ENCODE measurements at places on chromosomes 5 and 9.

DNA sequence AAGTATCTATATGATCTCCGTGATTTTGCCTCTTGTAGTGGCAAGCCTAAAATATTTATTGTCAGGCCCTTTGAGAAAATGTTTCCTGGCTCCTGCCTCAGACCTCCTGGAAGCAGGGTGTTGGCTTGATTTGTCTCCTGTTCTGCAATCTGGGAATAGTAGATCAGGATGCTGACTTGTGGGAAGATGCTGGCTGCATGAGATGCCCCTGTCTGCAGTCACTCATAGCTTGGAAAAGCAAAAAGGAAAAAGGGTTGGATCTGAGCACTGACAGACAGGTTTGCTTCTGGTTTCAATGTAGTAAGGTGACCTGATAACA lies 16.7 kb downstream of the TJP2 start:
- DNase-seq = no peak

- no peak for DNase-seq
Measured at GRCh38 chr9:127403507-127404192, 6.7 kb downstream of the SLC2A8 start.

DNA sequence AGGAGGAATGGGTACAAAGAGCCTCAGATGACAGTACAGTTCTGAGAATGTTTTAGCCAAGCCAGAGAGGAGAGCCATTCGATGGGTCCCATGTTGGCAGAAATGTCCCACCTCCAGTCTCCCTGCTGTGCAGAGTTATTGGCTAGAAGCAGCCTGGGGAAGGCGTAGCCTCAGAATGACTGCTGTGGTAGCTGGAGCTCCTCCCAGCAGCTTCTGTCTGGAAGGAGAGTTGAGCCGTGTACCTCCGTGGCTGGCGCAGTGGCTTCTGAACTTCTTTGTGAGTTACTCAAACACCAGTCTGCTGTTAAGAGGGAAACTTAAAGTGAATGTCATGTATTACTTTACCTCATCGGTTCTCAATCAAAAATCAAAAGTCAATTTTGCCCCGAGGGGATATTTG lies 193.3 kb upstream of the SNX2 start:
- no peak for DNase-seq

- peak; percentile 78 for DNase-seq
Measured at GRCh38 chr5:149358294-149358651, 427 bp downstream of the PCYOX1L start.

DNA sequence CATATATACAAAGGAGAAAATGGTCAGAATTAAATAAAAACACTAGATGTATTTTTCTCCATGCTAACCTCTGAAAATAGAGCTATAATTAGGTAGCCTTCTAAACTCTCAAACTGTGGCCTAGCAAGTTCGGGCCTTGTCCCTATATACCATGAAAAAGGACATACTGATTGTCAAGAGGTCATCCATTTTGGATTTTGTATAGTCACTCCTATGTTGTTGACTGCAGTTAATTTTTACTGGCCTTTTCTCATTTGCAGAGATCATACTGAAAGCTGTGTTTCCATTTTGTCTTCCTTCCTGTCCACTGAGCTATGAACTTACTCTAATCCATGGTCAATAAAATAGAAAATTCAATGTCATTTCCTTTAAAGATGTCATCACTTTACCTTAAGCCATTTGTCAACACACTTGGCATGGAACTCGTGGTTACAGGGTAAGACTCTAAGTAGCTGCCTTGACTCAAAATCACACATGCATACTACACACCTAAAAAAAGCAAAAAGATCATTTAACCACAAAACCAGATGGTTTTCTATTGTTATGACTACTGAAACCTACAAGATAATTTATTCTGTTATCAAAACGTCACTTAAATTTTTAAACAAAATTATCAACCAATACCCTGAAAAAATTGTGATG lies 58.0 kb downstream of the RNF38 start:
- DNase-seq = no peak

DNA sequence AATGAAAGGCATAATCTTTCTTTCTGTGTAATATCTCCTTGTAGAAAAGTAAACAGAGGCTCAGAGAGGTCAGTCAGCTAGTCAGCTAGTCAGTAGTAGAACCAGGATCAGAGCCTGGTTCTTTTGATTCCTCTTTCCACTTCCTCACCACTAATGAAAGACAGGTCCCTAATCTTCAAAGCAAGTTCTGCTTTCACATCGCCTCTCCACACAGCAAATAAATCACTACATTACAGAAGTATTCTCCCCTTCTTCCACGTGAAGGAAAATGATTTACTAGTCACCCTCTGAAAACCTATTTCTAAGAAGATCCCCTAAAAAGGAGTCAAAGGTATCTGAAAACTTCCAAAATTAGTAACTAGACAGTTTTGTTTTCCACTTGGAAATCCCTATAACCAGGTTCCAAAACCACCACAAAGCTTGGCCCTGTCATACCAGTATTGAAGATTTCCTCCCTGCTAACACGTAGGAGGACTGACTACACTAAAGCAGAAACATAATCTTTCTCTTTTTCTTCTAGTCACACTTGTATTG lies 140.5 kb upstream of the TARS1 start:
- DNase-seq = peak; percentile 77

DNA sequence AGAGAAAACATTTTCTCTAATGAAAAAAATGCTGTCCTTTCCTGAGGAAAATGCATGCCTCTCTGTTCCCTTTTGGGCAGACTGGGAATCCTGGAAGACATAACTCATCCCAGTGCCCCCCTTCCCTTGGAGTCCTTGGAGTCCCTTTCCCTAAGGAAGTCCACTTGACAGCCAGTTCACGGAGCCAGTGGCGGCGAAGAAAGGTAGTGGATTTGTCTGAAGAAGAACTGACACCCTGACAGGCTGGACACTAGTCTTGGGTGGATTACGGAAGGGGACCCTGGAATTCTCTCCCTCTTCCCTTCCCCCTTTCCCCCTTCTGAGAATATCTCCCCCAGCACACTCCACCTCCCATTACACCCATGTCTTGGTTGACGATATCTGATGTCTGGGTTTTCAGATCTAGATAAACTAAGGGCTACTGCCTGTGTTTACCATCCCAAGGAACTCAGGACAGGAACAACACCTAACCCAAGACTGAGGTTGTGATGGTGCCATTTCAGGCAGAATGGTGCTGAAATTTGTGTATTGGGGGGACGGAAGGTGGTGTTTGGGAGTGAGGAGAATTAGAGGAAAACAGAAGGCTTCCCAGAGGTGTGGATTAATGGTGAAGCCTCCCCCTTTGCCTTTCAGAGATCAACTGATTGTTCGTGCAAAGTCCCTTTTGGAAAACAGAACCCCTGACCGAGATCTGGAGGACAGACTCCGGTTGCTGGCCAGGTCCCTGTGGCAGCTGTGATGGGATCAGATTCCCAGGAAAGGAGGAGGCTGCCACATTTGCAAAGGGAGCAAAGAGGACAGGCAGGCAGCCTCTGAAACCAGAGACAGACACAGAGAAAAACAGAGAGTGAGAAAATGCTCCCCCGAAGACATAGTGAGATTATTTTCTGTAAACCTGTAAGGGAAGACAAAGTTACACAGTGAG lies 704 bp downstream of the SPARC start:
- DNase-seq = no peak

GRCh38 chr5:156800929-156801328 lies 49.2 kb upstream of the PPP1R2B start:
- DNase-seq = no peak

GRCh38 chr5:149069711-149070110 lies 6.8 kb upstream of the SH3TC2 start:
- DNase-seq = no peak

GRCh38 chr9:91899594-91899993 lies 50.4 kb downstream of the ROR2 start:
- no peak for DNase-seq

GRCh38 chr5:65961633-65962032 lies 35.3 kb downstream of the ERBIN start:
- no peak for DNase-seq

- no peak for DNase-seq
Measured at GRCh38 chr5:153552886-153553285, 62.4 kb downstream of the GRIA1 start.

DNA sequence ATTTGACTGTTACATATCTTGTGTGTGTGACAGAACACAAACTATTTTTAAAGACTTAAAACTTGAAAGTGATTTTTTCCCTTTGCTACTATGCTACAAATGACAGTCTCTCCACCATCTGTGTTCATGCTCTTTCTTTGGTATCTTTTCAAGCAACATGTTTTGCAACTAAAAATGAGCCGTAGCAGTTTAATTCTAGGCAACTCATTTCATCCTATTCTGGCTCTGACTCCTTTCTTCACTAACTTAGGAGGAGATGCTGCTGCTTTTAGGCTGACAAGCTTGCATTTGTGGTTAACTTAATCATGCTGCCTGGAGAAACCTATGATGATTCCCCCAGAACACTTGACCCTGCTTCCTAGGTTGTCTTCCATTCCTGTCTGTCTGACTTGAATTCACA lies 100.6 kb downstream of the HACD4 start:
- DNase-seq = no peak

- no peak for DNase-seq
Measured at GRCh38 chr5:118678746-118679145, 309.6 kb downstream of the DTWD2 start.

DNA sequence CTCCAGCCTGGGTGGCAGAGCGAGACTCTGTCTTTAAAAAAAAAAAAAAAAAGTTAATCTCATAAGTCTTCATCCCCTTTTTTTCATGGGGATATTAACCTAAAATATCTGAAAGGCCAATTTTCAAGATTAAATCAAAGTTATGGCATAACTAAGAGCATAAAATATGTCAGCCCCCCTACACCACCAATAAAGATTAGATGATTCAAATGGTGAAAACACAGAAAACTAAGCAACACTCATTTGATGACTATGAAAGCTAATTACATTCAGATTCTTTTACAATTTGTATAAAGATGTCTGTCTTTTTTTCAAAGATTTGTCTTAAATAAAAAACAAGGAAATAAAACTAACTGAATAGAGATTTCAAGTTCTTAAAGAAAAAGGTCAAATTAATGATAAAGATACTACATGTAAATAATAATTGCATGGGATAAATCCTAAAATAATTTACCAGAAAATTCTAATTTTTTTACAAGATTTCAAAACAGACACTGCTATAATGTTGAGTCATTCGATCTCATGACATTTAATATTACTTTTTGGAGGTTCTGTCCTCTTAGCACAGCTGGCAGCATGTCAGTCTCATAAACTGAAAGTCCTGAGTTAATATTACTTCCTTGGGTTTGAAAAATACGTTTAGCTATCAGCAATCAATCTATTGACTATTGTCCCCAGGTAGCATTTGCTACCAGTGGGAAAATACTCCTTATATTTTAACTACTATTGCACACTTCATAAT lies 112.9 kb downstream of the KIAA0825 start:
- DNase-seq = no peak
